Activated CD4-positive, alpha-beta T cell treated with anti-CD3 and anti-CD28 coated beads, Interleukin-2, amount 10 ng/mL, durations not matched to agents 7 days and 5 days (primary cell): ENCODE measurements at places on chromosomes 2 and 18.

GRCh38 chr2:3297523-3297922 lies 80.1 kb downstream of the EIPR1 start:
- no peak for DNase-seq

GRCh38 chr18:44938720-44939665 lies 258.3 kb downstream of the SETBP1 start:
- DNase-seq, result no peak

- DNase-seq, result no peak
Measured at GRCh38 chr2:49355611-49356010, 201.3 kb upstream of the FSHR start.

DNA sequence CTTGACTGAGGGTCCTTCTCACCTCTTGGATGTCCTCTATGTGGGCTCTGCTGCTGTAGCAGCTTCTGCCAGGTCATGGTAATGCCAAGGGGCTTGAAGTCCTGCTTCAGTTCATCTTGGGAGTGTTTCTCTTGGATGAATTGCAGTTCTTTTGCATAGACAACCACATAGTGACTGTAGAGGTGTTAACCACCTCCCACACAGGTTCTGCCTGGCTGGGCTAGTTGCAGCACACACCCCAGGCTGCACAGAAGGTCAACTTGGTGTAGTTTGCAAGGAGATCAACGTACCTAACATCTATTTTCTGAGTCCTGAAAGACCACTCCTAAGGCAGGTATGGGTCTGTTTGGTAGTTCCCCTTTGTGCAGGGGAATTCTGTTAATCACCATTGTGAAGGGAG lies 108.1 kb downstream of the ADCYAP1 start:
- DNase-seq, result no peak

GRCh38 chr2:170461889-170462288 lies 253.2 kb upstream of the SP5 start:
- DNase-seq, result no peak

DNA sequence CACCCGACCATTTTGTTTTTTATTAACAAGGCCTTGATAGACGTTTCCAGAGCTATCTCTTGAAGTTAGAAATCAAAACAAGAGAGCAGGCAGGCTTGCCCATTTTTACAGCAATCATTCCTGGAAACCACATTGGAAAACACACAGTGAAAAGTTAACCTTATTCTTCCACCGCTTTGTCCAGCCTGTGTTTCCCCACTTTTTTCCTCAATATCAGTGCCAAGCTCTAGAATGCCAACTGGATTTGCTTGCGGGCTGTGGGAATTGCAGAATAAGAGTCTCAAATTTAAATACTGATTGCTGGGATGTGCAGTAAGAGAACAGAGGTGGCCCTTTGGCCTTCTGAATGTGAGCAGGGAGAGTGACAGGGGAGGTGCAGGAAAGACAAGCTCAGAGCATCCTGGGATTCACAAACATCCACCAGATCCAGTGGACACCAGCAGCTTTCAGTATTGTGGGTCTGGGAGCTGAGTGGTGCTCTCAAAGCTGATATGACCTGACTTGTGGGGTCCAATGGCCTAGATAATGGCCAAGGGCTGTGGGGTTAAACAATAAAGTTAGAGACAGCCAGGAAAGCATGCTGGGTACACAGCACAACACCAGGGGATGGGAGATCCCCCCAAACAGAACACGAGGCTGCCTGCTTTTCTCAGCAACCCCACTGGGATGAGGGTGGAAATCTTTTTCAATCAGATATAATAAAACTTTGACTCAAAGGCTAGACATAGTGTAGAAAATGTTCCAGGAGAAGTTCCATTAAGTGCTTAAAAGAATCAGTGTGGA lies 15.5 kb downstream of the CYP1B1 start:
- DNase-seq, result no peak

DNA sequence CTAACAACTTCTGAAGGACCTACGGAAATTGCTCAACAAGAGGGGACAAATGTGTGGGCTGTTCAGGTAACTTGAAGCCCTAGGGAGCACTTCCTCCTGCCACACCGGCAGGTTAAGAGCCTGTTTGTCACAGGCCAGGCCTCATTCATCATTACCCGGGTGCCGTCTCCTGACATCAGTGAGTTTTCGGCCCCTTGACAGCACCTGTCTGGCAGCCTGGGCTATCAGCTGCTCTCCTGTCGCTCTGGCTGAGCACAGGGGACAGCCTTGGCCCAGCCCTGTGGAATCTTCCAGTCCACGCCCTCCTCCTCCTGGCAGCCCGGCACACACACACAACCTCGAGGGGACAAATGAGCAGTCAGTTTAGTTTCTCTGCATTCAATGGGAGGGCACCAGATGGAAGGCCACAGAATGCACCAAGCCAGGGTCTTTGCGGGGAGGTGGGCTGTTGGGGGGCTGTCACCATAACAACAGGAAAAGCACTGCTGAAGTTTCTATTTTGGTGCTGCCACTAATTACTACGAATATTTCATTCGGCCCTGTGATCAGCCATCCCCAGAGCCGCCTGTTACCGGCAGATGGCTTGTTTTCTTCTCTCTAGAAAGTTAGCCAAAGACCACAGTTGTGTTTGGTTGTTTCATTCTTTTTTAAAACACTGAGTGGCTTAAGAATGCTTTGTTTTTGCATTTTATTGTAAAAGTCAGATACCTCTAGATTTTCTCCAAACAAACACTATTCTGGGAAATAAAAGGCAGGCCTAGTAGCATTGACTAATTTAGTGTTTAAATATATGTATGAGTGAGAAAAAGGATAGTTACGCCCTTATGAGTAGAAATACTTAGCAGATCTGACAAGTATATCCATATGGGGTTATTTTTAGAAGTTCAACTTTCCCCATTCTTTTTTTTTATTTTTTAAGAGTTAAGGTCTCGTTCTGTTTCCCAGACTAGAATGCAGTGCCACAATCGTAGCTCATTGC lies 189.9 kb upstream of the NDUFV2 start:
- no peak for DNase-seq

- DNase-seq, result no peak
Measured at GRCh38 chr18:54134053-54134452, 90.4 kb downstream of the MBD2 start.

GRCh38 chr2:136384531-136385303 lies 266.8 kb upstream of the CXCR4 start:
- DNase-seq, result peak; percentile 64

DNA sequence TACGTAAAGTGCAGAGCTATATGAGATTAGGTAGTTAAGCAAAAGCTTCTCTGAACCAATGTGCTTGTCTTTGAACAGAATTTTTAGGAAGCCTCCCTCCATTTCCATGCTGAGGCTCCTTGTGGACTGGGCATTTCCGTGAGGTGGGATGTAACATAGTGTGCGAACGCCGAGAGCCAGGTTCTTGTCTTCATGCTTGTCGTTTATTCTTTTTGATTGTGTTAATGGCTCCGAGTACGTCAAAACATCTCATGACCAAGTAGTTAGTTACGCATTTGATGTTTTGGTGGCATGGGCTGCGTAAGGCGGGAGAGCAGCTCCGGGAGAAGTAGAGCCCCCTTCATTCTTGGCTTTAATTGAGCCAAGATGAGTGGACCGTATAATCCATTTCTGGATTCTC lies 32.9 kb downstream of the DGKD start:
- DNase-seq, result no peak

GRCh38 chr2:151381266-151381665 lies 23.9 kb downstream of the TNFAIP6 start:
- no peak for DNase-seq

GRCh38 chr18:80126797-80127196 lies 17.7 kb downstream of the ADNP2 start:
- DNase-seq, result peak; percentile 24

DNA sequence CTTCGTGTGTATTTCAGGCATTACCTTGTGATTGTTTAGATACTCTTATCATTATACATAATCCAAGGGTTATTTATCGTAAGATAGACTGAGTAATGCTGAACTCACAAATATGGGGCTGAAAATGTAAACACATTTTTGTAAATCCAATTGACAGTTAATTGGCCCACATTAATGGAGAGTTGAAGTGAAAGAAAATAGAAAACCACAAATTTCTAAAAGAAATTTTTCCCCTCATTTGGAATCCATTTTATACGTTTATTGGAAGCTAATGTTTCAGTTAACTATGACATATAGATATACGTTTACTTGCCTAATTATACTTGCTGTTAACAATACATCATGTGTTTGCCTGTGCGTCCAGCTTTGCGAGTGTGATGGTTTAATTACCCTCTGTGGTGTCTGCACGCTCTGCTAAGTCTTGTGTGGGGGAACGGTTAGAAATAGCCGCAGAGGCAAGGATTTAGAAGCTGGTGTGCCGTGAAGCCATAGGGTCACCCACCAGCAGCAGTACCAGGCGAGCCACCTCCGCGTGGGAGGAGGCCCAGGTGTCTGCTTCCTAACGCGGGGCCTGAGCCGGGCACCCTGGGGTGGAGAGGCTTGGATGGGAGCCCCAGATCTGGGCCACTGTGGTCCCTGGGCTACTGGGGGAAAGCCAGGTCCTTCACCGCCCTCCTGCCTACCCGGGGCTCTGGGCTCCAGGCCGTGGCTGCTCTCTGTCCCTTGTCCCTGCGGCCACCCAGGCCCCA lies 38.0 kb downstream of the TSHZ1 start:
- DNase-seq, result no peak

DNA sequence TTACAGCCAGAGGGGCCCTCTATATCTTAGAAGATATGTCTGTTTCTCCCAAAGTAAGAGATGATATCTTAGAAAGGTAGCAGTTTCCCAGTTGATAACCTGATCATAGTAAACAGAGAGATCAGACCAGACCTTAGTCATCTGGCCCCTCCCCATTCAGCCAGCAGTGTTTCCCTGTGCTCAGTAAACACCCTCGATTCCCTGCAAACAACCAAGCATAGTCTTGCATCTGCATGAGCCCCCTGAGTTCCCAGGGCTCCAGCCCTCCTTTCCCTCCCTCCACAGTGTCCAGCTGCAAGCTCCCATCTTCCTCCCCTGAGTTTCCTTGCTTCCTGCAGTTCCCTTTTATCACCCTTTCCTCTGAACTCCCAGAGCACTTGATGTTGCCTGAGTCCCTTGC lies 20.3 kb downstream of the NRP2 start:
- DNase-seq, result no peak
